ENCODE measurements at places on chromosomes 1 and 21. TPM values are rescaled to one million over a fixed set of nuclear protein-coding genes. Genes with fewer than 3 reads are reported as not detected.
A peak's percentile ranks its signal among the peaks of the same experiment; 100 is the strongest.

DNA sequence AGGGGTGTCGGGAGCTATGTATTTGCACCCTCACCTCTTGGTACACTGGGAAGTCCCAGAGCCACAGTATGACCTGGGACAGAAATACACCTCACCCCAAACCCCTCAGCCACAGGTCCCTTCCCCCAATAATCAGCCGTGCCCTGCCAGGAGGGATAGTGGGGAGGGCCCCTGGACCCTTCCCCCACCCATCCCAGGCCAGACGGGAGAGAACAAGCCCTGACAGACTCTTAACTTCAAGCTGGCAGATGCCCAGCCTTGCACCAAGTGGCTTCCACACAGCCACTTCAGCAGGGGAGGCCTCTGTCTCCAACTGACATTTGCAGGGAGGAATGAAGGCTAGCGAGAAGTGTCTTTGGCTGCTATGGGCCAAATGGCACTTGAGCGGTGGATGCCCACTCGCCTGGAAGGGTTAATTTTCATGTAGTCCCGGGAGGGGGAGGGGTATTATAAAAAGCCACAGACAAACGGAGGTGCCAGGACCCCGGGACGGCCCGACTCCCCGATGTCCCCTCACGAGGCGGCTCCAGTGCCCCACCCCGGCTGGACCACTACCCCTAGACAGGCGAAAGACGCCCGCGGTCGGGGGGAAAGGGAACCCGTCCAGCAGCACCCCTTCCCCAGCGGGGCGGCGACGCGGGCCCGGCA is 495 bp downstream of the SYNC start:
- DNase-seq: peak; percentile 76

DNA sequence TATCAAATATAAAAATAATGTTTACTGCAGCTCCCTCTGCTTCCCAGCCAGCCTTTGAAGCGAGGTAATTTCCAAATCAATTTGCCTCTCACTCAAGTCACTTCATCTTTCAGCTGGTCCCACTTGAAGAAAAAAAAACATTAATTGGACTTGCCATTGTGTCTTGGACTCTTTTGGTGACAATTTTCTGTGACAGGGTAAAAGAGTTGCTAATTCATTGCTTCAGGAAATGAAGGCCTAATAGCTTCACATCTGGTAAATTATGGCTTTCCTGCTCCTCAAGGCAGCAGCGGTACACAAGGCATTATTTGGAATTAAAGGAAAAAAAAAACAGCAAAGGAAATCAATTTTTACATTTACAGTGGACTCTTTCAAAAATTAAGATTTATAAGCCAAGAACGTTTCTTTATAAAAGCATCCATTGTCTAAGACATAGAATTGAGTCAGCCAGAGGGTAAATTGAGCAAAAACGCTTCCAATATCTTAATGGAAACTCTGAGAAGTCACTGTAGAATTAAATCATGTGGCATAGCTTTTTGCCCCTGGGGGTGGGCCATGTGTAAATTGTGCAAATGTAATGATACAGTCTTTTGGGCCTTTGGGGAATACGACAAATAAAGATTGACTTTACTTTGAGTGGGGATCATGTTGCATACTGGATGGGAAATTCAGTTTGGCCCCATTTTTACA is 102.5 kb downstream of the LYPLAL1 start:
- no peak for DNase-seq

PLEKHA6 gene
- 7.1 TPM for total RNA-seq

S100A7A gene
- total RNA-seq: not detected

- no peak for DNase-seq
Measured at GRCh38 chr1:244794071-244794470, 41.4 kb upstream of the COX20 start.

SLC39A1 gene
- total RNA-seq: 120 TPM

- peak; percentile 9 for DNase-seq
Measured at GRCh38 chr1:54007613-54008012, 10.4 kb downstream of the LDLRAD1 start.

DNA sequence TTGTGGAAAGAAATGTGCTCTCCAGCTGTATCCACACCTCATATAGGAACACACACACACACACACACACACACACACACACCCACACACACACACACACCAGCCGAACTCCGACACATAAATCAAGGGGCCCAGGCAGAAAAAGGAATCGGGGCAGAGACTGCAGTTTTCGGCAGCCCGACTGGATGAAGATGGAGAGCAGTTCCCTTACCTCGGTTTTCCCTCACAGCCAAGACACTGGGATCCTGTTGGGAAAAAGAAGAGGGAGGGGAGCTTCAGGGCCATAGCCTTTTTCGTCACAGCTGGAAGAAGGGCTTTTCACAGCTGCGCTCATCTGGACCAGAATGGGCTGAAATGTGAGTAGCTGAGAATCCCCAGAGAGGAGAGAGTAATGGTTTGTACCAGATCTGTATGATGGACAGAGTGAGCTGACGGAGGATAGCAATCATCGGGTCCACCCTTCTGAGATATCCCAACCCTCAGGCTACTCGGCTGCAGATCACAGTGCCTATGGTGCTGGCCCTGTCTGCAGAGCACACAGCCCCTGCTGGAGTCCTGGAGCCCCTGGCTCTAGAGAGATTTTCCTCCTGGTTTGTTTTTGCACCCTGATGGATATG is 37.7 kb downstream of the PIK3C2B start:
- DNase-seq: no peak

FAM72D gene
- 0.43 TPM for total RNA-seq

KRTAP19-3 gene
- total RNA-seq: not detected

DNA sequence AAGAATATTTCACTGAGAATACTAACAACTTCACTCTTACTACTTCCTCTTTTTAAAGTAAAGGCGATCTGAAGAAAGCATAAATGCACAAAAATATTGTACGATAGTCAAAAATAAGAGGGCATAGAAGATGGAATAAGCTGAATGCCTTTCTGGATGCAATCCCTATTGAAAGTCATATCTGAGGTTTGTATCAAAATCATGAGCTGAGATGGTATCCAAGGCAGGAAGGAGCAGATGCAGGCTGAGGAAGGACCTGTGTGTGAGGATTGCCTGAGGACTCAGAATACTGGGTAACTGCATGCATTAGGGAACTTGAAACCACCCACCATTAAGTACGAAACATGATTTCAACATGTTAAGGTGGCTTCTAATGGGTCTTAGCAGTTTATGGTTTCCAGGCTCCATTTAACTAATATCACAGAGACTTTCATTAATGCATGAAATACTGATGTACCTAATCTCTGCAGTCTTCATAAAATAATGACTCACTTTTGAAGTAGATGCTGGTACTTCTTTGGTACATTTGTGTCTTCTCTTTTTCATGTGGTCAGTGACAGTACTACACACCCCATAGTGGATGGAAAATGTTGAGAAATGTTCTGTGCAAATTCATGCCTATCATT is 29.6 kb upstream of the RGS1 start:
- DNase-seq: no peak

IFNAR2 gene
- total RNA-seq: 32.4 TPM

GRCh38 chr1:235834620-235835019 is 32.1 kb downstream of the LYST start:
- DNase-seq: no peak

DNA sequence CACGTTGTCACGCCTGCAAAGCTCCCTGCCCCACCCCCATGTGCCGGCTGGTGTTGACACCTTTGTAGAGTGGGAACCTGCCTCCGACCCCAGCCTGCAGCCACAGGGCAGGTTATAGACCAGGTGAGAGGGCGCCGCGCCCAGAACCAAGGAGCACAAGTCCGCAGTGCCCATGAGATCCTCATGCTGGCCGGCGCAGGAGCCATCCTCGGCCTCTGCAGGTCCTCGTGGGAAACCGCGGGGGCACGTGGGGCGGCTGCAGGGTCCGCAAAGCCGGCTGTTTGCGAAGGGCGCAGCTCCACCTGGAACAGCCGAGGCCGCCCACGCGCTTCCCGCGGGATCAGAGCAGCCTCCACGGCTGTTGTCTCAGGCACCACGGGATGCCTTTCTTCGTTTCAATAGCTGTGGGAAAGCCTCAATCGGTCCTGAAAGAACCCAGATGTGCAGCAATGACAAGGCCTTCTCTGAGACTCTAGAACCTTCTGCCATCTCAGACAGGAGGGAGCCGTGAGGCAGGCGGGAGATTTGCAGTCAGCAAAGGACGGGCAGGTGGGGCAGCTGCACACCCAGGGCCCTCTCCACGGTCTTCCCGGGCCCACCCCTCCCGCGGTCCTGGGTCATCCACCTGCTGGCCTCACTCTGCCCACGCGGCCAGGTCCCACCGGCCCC is 29.9 kb downstream of the POFUT2 start:
- no peak for DNase-seq

DNA sequence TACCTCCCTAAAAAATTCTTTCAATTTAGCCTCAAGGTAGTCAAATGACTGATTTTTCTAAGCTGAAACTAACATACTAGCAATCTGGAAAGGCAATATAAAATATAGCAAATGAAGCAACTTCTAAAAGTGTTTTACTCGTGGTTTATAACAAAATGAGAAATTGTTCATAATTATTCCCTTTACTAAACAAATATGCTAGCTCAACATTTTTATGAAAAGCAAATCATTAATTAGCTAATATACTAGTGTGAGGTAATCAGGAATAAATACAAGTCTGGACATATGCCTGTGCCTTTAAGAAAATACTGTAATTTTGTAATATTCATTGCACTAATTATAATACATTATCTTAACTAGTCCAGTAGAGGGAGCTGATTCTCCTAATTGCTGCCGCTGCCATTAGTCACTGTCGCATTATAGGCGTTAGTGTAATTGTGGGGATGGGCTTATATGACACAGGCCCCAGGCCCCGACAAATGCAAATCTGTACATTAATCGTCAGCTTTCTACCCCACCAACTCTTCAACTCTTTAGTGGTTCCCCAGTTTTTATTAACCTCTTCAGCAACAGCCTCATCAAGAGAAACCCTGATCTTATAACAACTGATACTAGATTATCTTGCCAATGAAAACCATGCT is 160.9 kb downstream of the GABPA start:
- DNase-seq: no peak

DNA sequence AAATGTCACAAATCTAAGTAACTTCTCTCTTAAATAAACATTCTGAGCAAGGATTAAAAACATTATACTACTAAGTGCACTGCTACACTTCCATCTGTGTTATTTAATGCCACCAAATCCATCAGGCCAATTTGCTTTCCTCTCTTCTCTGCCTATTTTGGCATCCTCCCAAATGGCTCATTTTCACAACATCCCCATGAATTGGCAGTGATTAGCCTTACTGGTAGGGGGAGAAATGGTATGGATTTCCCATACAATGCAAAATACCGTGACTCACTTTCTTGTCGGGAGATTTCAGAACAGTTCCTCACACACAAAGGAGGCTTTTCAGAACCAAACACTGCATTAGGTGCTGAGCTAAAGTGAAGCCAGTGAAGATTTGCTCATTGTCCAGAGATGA is 195.7 kb downstream of the MIS18A start:
- no peak for DNase-seq

ZNF695 gene
- not detected for total RNA-seq

GCSAML gene
- total RNA-seq: 2.7 TPM

DNA sequence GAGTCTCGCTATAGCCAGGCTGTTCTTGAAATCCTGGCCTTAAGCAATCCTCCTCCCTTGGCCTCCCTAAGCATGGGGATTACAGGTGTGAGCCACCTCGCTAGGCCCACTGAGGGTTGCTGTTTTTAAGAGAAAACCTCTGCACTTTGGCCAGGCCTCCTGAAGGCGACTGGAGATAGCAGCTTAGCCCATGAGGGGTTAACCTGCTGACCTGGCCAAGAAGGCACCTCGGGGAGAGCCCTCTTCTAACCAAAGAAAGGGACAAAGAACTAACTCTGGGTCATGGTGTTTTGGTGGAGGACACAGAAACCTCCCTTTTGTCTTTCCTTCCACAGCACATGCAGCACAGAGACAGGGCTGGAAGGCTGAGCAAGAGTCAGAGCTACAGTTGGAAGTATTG is 17.7 kb upstream of the KNCN start:
- no peak for DNase-seq

CACNA1S gene
- total RNA-seq: 0.55 TPM

KRTAP6-2 gene
- total RNA-seq: not detected

- no peak for DNase-seq
Measured at GRCh38 chr1:89911191-89911991, 83.5 kb upstream of the ZNF326 start.

FCER1A gene
- 13.3 TPM for total RNA-seq

GRCh38 chr1:93415296-93415695 is 32.6 kb upstream of the FNBP1L start:
- no peak for DNase-seq

AZIN2 gene
- 2.3 TPM for total RNA-seq

GRCh38 chr1:180392427-180393145 is 109.8 kb downstream of the ACBD6 start:
- no peak for DNase-seq

DNA sequence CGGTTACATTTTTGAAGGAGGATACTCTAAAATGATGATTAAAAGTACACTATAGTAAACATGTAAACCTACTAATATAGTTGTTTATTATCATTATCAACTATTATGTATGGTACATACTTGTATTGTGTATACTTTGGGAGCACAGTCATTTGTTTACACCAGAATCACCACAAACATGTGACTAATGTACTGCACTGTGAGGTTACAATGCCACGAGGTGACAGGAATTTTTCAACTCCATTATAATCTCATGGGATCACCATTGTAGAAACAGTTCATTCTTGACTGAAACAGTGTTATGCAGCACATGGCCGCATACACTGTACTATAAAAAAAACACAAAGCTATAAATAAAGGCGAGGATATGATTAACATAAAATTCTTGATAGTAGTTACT is 44.3 kb downstream of the GPATCH2 start:
- DNase-seq: no peak

- DNase-seq: no peak
Measured at GRCh38 chr1:213291526-213291925, 240.5 kb downstream of the RPS6KC1 start.

DNA sequence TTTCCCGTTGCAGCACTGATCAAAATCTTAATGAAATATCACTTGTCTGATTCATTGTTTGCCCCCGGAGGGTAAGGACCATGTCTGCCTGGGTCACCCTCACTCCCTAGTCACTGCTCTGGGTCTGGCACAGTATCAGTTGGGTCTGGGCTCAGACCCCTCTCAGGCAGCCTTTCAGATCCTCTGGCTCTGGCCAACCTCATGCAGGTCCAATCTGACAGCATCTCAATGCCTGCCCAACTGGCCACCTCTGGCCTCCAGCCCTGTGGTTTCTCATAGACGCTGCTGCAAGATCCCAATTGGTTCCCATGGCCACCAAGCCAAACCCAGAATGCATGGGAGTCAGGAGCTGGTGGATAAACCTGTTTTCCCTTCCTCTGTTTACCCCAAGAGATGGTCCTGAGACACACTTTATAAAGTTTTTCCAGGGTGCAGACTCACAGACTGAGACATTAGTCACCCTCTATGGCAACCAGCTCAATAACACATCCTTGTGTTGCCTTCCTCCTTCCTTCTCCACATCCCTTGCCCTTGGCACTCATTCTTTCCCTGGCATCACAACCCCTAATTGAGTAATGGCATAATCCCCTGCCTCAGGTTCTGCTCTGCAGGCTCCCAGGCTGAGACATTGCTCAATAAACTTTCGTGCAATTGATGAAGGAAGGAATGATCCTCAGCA is 199.2 kb downstream of the GRIK3 start:
- DNase-seq: no peak

- no peak for DNase-seq
Measured at GRCh38 chr1:160837558-160838205, 25.0 kb downstream of the CD244 start.

- DNase-seq: no peak
Measured at GRCh38 chr1:85225624-85226380, 25.0 kb upstream of the SYDE2 start.

GRCh38 chr1:14923727-14924452 is 229.7 kb upstream of the TMEM51 start:
- peak; percentile 91 for DNase-seq
